ENCODE measurements at places on chromosomes 7 and 10.

DNA sequence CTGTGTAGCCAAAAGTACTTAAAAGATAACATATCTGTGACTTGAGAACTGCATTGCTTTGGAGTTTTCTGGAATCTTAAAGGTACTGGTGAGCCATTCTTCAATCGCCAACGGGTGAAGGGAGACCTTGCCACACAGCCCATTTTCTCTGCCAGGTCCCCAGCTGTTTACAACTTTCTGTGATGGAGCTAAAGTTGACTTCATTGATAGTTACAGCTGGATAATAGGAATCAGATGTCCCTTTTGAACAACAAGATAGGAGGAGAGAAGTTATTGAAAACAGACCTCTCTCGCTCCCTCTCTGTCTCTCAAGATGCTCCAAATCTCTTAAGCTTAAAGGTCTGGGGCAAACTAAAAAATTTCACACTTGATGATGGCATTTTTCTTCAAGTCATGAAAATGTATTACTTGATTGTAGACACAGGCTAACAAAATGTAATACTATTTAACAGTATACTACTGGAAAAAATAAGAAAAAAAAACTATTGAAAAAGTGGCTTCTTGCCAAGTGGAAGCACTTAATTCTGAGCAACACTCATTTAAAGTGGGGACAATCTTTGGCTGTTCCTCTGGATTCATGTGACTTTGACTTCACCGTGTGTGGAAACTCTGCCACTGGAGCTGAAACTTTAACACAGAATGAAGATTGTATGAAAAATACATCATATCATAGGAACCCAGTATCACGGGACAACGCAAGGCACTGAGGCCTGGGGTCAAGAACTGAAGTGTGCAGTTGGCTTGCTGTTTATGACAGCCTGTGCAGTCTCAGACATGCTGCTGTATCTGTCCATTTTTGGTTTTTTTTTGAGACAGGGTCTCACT, 78.4 kb upstream of the AFAP1L2 start:
- DNase-seq: no peak

DNA sequence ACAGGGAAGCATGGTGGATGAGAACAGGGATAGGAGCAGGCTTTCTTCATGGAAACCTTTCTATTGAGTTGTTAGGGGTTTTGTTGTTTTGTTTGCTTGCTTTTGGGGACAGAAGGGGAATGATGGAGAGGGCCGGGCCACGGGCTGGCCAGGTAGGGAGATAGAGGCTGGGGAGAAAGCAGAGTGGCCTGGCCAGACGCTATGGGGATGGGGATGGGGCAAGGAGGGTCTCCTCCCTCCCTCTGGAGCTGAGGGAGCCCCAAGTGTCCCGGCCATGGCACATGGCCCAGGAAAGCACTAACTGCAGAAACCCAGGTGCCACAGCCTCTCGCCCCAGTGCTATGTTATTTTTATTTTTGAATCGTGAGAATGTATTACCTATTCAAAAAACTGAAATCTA, 10.0 kb downstream of the AOC1 start:
- no peak for DNase-seq

DNA sequence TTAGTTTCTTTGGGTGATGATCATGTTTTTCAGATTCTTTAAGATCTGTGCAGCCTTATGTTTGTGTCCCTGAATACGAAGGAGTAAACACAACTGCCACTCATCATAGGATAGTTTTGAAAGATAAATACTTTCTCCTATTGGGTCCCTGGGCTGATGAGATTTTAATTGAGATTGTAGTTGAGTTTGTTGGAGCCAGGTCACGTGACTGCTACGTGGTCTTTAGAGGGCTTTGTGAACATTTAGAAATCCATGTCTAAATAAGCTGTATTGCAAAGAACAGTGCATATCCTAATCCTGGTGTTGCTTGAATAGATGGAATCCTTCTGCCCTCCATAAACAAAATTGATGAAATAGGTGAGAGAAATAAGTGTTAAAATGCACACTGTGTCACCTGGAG, 17.4 kb upstream of the ZNF716 start:
- DNase-seq: no peak

GRCh38 chr7:14604606-14605005, 297.9 kb downstream of the DGKB start:
- DNase-seq: no peak

GRCh38 chr10:79005126-79005810, 63.5 kb upstream of the ZMIZ1 start:
- DNase-seq: no peak

DNA sequence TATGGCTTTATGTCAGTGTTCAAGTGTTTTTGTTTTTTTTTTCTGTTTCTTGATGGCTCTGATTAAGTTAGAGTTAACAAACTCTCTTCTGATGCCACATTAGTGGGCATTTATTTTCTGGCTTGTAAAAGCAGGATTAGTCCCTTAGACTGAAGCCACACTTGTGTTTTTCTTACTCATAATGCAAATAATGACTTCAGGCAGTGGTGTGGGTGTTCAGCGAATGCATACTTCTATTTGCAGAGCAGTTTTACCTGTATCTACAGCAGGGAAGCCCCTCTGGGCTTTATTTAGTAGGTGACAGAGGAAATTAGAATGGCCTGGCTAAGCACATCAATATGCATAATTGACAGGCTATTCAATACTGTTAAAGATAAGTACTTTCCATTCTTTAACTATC, 79.9 kb downstream of the CNNM2 start:
- DNase-seq: no peak

DNA sequence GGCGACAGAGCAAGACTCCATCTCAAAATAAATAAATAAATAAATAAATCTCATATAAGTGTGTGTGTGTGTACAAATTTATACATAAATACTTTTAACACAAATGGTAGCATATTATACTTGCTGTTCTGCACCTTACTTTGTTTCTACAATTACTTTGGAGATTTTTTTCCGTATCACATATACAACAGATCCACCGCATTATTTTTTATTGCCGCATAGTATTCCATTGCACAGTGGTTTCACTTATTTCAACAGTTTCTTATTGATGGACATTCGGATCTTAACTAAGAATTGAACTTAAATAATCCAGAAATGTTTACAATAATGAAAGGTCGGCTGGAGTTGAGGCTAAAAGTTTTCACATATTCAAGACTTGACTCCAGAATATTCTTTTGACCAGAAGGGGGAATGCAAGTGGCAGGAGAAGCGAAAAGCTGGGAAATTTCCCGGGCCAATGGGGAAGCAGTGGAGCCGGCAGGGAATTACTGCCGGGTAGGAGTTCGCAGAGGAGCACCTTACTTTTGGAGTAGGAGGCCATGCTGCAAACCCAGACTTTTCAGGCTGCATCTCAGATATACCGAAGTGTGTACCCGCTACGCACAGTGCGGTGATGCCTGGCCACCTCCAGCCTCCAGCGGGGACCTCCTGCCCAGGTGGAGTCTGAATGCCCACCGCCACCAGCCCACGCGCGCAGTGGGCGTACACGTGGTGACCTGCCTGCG, 415 bp upstream of the CNNM1 start:
- DNase-seq: no peak

- no peak for DNase-seq
Observed at GRCh38 chr10:119263951-119264617, 56.7 kb downstream of the GRK5 start.

- no peak for DNase-seq
Observed at GRCh38 chr10:58647376-58648112, 134.9 kb downstream of the BICC1 start.

- DNase-seq: no peak
Observed at GRCh38 chr10:24435374-24435773, 226.4 kb downstream of the KIAA1217 start.

DNA sequence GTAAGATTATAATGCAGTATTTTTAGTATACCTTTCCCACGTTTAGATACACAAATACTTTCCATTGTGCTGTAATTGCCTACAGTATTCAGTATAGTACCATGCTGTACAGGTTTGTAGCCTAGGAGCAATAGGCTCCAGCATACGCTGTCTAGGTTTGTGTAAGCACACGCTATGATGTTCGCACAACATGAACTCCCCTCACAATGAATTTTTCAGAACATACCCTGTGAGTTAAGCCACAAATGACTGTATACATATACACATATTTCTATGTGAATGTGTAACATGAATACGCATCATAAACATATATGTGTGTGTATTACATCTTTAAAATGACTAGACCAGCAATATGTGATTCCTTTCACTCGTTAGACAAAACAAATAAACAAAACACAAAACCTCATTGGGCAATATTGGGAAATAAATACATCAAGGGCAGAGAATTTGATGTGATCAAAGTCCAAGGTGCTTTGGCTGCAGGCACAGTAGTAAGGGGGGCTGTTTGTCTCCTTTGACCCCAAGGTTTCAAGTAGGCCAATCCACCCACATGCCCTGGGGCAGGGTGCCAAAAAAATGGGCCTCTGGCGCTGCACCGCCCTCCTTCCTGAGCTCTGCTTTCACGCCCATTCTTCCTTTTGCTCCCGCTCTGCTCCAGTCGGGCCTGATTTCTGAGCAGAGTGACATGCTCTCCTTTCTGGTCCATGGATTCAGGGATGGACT, 33.9 kb downstream of the CHN2 start:
- DNase-seq: no peak

DNA sequence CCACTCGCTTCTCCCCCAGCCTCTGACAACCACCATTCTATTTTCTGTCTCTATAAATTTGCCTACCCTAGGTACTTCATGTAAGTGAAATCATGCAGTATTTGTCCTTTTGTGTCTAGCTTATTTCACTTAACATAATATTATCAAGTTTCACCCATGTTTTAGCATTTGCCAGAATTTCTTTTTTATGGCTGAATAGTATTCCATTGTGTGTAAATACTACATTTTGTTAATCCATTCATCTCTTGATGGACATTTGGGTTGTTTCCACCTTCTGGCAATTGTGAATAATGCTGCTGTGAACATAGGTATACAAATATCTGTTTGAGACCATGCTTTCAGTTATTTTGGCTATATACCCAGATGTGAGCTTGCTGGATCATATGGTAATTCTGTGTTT, 57.4 kb upstream of the TRIM8 start:
- no peak for DNase-seq

DNA sequence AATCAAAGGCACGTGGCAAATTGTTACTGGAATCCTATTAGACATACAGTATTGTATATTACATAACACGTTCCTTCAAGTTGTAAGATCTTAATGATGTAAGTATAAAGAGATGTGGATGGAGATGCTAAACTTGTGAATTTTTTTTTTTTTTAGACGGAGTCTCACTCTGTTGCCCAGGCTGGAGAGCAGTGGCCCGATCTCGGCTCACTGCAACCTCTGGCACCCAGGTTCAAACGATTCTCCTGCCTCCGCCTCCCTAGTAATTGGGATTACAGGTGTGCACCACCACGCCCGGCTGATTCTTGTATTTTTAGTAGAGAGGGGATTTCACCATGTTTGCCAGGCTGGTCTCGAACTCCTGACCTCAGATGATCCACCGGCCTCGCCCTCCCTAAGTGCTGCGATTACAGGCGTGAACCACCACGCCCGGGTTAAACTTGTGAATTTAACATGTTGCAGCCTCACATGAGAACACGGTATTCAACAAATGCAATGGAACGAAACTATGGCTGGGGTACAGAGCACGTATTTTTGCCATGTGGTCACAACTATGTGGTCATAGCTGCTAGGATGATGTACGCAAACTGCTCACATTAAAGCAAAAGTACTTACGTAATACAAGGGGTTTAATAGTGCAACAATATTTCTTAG, 818 bp upstream of the SUPV3L1 start:
- no peak for DNase-seq
